NCI-H2081 (cell line): ENCODE measurements at places on chromosomes 4 and X.

DNA sequence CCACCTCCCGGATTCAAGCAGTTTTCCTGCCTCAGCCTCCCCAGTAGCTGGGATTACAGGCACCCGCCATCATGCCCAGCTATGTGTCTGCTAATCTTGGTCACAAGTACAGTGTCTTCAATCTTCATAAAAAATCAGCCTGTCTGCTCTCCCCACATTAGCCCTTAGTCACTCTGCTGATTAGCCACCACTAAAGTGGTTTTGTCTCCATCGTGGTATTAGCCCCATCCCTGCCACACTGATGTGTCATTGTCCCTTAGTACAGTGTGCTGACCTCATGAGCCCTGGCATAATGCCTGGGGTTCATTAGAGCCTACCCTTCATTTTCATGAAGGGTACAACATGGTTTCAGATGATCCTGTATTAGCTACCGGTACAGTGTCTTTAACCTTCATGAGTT is 49.9 kb downstream of the ZNF157 start:
- DNase-seq: no peak

- peak; percentile 7 for DNase-seq
These were observed 17.5 kb downstream of the PALLD start for GRCh38 chr4:168514249-168514852.

GRCh38 chr4:65546882-65547416 is 123.3 kb downstream of the EPHA5 start:
- no peak for DNase-seq

GRCh38 chr4:14176613-14177012 is 549.1 kb upstream of the BOD1L1 start:
- DNase-seq: no peak

- no peak for DNase-seq
These were observed 111.2 kb downstream of the GLRA3 start for GRCh38 chr4:174717828-174718227.

- no peak for DNase-seq
These were observed 149.6 kb downstream of the INPP4B start for GRCh38 chr4:142696334-142697122.

DNA sequence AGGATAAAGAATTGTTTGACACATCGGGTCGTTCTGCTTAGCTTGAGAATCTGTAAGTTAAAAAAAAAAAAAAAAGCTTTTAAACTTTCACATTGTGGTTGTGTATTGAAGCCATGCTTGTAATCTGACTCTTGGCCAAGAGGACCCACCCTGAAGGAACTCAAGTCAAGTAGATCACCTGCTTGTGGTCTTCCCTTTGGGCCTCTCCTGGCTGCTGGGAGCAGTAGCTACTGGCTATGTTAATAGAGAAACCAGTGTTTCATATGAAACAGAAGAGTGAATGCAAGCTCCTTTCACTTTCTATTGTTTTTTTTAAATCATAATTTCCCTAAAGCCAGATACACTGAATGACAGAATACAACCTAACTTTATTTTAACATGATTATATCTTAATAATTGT is 402.4 kb upstream of the NDST4 start:
- no peak for DNase-seq

DNA sequence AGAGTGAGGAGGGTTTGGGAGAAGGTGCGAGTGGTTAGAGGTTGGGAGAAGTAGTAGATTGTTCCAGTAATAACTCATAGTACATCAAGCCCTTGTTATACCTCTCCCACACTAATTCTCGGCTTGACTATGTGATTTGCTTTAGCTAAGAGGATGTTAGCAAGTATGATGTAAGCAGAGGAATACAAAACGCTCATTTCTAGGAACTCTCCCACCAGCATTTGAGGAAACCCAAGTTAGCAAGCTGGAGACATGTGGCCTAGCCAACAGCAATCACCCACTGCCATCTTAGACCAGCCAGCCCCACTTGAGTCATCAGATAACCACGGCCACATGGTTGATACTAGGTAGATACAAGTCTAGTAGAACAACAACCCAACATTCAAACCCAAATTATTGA is 14.2 kb downstream of the FTHL17 start:
- no peak for DNase-seq

- DNase-seq: no peak
These were observed 3.9 kb downstream of the SPCS3 start for GRCh38 chr4:176323511-176324160.

GRCh38 chr4:96649536-96649935 is 809.6 kb downstream of the PDHA2 start:
- DNase-seq: no peak

DNA sequence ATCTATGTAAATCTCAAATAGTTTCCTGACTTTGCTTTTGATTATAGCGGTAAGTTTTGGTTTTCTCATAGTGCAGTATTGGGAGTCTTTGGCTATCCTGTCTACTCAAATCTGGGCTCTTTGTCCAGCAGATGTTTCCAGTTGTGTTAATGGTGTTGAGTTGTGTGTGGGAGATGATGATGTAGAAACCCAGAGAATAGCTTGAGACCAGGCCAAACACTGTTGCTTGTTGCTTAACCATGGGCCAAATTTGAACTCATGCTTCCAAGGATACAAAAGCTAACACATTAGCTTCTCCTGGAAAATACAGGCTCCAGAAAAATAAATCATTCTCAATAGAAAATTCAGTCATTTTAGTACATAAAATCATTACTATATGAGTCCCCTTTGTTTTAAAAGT is 82.6 kb upstream of the GYPA start:
- DNase-seq: no peak

GRCh38 chrX:118632862-118633261 is 94.5 kb upstream of the IL13RA1 start:
- no peak for DNase-seq

GRCh38 chr4:119299260-119299671 is 22.7 kb downstream of the FABP2 start:
- DNase-seq: no peak

- DNase-seq: no peak
These were observed 243.4 kb downstream of the AR start for GRCh38 chrX:67787196-67787595.

- DNase-seq: no peak
These were observed 1382.7 kb downstream of the PCDH7 start for GRCh38 chr4:32102896-32103295.

DNA sequence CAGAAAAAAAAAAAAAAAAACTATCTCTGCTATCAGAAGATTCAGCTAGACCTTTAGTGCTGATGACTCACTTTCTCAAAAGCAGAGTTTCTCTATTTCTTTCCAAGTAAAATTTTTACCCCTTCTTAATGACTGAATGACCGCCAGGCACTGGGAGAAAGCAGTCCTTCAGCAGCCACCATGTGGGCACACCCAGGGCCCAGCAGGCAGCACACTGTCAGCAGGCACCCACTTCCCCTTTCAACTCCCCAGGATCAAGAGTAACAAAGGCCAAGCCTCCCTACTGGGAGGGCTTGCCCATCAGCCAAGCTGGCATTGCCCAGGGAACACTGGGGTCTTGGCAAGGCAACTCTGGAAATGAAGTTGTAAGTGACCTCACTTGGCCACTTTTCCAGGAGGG is 201.9 kb upstream of the MAMLD1 start:
- DNase-seq: no peak

DNA sequence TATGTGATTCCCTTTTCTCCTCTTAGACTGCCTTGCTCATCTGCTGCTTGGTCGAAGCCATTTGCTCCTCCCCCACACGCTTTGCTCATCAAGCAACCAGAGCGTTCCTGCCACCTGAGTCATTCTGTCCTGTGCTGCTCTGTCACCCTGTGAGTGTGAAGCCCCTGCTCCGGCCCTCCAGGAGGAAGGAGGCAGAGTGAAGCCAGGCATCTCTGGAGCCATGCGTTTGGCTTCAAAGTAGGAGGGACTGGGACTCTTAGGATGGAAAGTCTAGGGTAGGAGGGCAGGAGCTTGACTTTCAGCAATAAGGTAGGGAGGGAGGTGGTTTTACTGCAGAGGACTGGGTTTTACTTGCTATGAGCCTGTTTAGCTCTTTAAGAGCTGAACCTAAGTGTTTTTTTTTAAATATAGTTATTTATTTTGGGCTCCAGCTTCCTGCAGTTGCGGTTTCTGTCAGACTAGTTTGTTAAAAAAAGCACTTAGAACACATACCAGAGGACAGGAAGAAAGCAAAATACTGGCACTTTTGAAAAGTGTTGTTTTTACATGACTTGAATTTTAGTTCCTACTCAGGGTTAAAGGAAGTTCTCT is 63.6 kb downstream of the SPINK2 start:
- no peak for DNase-seq

- DNase-seq: no peak
These were observed 443 bp downstream of the GPR143 start for GRCh38 chrX:9765072-9765736.

DNA sequence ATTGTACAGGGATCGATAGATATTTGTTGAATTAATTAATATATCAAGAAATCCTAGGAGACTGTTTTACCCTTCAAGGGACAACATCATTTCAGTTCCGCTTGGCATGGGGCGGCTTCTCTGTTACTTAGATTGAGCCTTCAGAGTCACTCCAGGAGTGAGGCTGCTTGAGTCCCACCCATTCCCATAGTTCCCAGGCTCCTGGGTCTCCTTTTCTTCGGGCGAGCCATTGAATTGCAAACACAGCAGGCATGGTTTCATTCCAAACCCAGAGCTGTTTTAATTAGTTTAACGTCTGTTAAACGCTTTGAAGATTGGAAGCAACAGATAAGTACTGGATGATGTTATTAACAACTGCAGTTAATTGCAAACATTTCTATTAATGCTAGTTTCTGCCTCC is 571 bp upstream of the EDA start:
- no peak for DNase-seq

DNA sequence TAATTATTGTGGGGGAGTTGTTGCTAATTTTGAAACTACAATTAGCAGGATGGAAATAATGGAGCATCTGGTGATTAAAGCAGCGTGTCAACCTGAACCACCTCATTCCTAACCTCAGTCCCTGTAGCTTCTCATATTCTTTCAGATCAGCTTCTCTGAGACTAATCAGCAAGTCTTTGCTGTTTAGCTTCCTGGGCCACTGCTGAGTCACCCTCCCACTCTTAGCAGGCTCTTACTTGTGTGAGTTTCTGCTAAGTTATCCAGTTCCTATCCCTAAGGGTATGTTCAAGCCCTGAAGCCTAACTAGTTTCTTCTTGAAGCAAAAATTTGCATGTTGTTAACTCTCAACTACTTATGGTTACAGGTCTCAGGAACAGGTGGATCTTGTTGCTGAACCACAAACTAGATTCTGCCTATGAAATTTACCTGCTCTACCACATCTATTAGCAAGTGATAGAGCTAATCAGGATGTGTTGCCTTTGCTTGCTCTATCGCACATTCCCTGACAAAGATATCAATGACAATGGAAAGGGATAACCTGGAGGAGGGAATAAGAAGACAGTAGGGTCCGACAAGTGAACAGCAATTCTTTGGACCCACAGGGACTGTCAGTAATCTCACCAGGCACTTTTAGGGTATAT is 134.2 kb downstream of the EIF4E start:
- no peak for DNase-seq

DNA sequence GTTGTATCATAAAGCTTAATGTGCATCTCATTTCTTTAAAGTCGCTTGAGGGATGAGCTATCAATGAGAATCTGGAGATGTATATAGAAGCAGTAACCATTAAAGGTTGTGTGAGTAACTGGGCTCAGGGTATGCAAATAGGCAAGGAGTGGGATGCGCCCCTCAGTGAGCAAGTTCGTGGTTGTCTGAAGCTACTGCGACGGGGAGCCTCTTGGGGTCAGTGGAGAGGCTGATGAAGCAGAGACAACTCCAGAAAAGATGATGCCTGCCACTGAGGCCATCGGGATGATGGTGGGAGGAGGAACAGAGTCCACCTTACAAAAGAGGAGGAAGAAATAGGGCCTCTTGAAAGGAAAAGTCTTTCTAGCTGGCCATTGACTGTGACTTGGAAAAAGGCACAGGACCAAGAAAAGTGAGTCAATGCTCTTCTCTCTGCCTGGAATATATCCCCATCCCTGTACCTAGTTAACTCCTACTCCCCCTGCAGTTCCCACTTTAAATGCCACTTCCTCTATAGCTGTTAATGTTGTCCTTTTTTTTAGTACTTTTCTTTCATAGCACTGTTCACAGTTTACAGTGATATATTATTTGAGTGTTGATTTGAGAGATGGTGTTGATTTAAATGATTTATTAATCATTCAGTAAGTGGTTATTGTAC is 51.4 kb upstream of the LSM6 start:
- DNase-seq: no peak

DNA sequence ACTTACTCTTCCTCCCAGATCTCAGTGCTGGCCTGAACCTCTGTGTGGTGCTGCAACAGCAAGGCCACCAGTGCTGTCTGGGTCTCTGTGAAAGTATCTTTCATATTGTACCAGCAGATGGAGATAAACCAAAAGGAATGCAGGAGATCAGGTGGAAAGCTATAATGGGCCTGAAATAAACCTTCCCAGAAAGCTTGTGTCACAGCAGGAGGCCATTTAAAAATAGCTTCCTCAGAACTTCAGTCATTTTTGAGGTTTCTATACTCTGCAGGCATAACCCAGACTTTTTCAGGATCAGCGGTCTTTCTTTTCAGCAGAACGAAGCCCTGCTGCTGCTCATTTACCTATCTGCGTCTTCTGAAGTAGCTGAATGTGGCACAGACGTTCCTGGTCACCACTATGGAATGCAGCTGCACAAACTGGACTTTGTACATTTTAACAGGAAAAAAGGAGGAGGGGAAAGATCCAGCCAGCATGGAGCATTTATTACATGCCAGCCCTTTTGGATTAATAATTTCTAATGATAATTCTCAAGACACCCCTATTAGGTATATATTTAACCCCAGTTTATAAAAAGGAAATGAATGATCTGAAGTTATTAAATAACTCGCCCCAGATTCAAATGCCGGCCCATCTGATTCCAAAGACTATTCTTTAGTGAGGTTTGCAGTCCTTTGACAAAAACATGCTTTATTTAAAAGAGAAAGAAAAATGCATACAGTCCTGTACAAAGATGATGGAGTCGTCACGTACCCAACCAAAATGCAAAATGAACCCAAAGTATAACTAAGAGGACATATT is 119.7 kb downstream of the NFKB1 start:
- DNase-seq: peak; percentile 27

DNA sequence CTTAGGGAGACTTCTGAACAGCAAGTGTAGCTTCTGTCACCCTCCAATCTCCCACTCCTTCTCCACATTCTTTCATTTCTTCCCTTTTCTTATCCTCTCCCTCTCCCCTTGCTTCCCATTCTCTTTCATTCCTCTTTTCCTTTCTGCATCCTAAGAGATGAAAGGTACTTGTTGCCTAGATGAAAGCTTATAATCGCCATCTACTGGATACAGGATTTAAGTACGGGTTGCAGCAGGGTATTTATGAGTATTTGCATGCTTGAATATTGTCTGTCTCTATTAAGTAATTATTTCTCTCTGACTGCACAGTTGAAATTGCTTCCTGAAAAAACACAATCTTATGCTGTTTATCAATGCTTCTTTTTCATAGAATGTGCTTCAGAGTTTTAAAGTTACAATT is 174.0 kb upstream of the TENT5D start:
- DNase-seq: no peak

DNA sequence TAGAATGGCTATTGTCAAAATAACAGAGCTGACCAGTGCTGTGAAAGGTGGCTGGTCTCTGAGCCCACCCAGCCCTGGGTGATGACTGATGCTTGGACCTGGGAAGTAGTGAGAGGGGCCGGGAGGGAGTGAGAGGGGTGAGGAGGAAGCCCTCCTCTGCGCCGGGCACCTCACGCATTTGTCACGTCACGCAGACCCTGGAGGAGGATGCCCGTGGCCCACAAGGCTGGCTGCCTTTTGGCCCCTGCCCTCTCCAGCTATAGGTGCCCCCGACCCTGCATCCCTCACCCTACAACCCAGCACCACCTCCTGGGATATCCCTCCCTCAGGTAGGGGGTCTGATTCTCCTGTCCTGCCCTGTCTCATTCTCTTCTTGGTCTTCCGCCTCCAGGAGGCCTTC is 207.4 kb downstream of the AFAP1 start:
- no peak for DNase-seq
